Activated CD4-positive, alpha-beta memory T cell treated with anti-CD3 and anti-CD28 coated beads for 36 hours (primary cell): ENCODE measurements at places on chromosomes 7 and 10.

GRCh38 chr7:106986450-106986977 lies 58.0 kb upstream of the PRKAR2B start:
- no peak for DNase-seq

GRCh38 chr10:2839081-2839725 lies 228.1 kb upstream of the PFKP start:
- peak; percentile 47 for DNase-seq

- DNase-seq, result no peak
These were observed 15.3 kb upstream of the THSD7A start for GRCh38 chr7:11847336-11847735.

- DNase-seq, result no peak
These were observed 23.9 kb upstream of the DGKI start for GRCh38 chr7:137870684-137871083.

DNA sequence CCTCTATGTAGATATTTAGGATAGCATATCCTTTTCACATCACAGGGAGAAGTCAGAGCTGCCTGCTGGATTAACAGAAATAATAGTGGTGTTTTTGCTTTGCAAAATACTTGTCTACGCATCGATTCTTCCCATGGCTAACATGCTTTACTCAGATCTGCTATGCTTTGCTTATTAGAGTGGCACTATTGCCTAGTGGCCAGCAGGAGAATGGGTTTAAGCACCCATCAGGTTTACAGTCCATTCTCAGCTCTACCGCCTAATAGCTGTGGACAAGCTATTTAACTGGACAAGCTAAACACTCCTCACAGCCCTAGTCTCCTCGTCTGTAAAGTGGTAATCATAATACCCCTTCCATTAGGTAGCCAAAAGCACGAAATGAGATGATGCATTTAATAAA lies 218.2 kb upstream of the CCDC6 start:
- no peak for DNase-seq

GRCh38 chr7:37645282-37646050 lies 38.1 kb upstream of the GPR141 start:
- no peak for DNase-seq

DNA sequence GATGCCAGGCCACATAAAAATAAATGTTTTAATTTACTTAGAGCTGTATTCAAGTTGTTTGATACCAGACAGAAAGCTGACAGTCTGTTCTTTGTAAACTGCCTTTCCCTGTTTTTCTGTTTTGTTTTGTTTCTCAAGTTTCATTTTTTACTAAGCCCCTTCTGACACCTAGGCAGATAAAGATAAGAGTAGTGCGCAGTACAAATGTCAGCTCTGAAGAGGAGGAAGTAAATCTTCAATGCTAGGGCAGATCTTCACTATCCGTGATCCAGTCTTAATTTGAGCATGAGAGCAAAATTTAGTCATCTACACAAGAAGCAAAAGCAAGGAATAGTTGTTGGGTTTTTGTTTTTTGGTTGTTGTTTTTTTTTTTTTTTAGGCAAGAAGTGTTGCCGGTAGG lies 27.3 kb downstream of the MTURN start:
- DNase-seq, result no peak

- DNase-seq, result no peak
These were observed 347.1 kb downstream of the FGFR2 start for GRCh38 chr10:121250995-121251764.

DNA sequence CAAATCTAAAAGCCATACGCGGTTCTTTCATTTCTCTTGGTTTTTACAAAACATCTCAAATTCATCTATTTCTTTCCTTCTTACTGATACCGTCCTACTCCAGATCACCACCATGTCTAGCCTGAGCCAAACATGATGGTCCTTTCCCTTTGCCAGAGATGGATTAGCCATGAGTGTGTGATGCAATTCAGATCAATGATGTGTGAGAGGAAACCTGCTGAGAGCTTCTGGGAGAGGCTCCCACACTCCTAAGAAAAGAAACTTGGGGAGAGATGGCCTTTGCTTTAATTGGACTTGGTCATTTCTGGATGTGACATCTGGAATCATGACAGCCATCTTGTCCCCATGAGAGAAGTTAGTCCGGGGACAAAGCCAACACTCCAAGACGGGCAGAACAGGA lies 367.2 kb downstream of the FGFR2 start:
- DNase-seq, result no peak

DNA sequence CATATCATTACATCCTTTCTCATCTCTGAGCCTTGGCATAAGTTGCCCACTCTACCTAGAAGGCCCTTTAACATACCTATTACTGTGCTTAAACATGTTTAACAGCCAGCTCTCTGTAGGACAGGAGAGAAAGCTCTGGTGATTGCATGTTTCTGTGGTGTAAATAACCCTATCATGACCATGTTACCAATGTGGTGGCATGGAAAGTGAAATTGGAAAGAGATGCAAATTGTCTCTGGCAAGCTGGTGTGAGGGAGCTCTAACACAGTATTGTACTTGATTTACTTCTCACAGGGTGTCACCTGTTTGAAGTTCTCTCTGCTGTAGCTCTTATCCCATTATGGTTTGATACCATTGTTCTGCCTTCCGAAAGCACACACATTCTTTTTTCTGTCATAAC lies 231.8 kb upstream of the DKK1 start:
- no peak for DNase-seq
